Stimulated activated CD4-positive, alpha-beta T cell treated with anti-CD3 and anti-CD28 coated beads, Interleukin-15, amount 100 ng/mL, for 1 hour (primary cell): ENCODE measurements at places on chromosomes 11 and 22.

- DNase-seq: no peak
Measured at GRCh38 chr11:78350646-78351165, 66.9 kb downstream of the GAB2 start.

DNA sequence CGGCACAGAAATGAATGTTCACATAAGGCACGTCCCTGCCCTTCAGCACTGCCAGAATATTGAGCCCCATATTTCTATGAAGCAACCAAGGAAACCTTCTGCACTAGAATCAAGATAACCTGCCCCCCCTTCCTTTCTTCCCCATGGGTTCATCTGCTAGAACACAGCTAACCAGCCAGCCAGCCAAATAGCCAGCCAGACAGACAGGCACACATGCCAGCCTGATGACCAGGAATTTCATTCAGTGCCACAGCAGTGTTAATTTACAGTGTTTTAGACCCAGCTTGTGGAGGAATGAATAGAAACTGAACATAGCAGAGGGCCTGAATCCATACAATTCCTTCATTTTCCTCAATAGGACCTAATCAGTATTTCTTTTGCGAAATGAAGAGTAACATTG, 57.0 kb downstream of the TENM4 start:
- no peak for DNase-seq

GRCh38 chr11:72413914-72414628, 20.3 kb downstream of the CLPB start:
- DNase-seq: peak; percentile 66

- peak; percentile 86 for DNase-seq
Measured at GRCh38 chr11:66408488-66409214, 12.2 kb upstream of the NPAS4 start.

- no peak for DNase-seq
Measured at GRCh38 chr11:118471030-118471429, 34.7 kb downstream of the KMT2A start.

DNA sequence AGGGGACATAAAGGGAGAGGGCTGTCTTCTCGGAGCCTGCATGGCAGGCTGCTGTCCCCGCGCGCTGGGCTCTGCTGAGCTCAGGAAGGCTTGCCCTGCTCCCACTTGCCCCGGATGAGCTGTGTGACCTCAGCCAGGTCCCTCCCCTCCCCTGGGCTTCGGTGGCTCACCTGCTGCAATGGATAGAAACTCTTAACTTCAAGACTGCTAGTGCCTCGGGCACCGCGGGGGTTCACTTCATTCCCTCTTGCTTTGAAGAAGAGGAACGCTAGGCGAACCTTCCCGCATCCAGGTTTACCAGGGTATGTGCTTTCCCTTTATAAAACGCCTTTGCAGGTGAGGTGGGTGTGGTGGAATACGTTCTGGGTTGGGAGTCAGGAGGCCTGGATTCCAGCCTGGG, 115.0 kb downstream of the PHF21B start:
- no peak for DNase-seq
